B cell (primary cell): ENCODE measurements at places on chromosomes 12 and 14. TPM values are rescaled to one million over a fixed set of nuclear protein-coding genes. Genes with fewer than 3 reads are reported as not detected.

GALNT9 gene
- total RNA-seq = 0.19 and 0.71 TPM in 2 replicates

DNA sequence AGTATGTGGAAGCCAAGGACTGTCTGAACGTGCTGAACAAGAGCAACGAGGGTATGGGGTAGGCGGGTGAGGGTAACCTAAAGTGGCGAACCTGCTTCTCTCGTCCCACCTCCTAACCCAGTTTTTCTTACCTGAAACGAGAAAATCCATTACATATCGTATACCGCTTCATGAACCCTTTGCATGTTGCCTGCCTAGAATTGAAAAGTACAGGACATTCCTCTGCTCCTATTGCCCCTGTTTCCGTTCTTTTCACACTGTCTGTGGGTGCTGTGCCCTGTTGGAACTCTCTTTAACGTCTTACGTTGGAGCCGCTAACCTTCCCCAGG lies 513 bp downstream of the PFDN5 start:
- H3K4me3 ChIP-seq = peak overlapping the region; percentile 78
- peak overlapping the region; percentile 86 for H3K27ac ChIP-seq
- H3K36me3 ChIP-seq = peaks cover 5% of the 10 kb centered on the region
- DNase-seq = no peak

GRCh38 chr14:96403409-96403808 lies 11.5 kb downstream of the AK7 start:
- H3K4me1 ChIP-seq = no peaks in the 10 kb centered on the region
- DNase-seq = no peak

HOXC6 gene
- not detected in 2 replicates for total RNA-seq

DNA sequence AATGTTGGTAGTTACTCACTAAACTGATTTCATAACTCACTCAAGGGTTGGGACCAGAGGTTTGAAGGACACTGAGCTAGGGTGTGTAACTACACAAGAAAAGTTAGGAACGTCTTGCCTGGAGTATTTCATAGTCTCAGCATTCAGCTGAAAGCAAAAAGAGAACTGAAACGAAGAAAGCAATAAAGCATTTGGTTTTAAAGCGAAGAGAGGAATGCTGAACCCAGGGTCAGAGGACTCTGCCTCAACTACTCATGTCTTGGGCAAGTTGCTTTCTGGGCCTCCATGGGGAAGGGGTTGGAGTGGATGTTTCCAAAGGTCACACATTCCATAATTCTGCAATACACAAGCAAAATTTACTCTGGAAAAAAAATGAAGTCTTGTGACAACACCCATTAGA lies 1.4 kb downstream of the GNS start:
- no peaks in the 10 kb centered on the region for H3K36me3 ChIP-seq
- H3K27me3 ChIP-seq = no peaks in the 10 kb centered on the region
- H3K4me3 ChIP-seq = peak overlapping the region; percentile 27
- peaks cover 28% of the 10 kb centered on the region for H3K4me1 ChIP-seq
- peak overlapping the region; percentile 56 for H3K27ac ChIP-seq

- H3K4me3 ChIP-seq = no peak overlapping the region
- no peaks in the 10 kb centered on the region for H3K36me3 ChIP-seq
- DNase-seq = no peak
- H3K27ac ChIP-seq = no peak overlapping the region
Observed at GRCh38 chr14:72888192-72888591, 5.7 kb downstream of the DPF3 start.

NKX2-1 gene
- total RNA-seq = not detected in 2 replicates

FSCB gene
- total RNA-seq = not detected in 2 replicates

DNA sequence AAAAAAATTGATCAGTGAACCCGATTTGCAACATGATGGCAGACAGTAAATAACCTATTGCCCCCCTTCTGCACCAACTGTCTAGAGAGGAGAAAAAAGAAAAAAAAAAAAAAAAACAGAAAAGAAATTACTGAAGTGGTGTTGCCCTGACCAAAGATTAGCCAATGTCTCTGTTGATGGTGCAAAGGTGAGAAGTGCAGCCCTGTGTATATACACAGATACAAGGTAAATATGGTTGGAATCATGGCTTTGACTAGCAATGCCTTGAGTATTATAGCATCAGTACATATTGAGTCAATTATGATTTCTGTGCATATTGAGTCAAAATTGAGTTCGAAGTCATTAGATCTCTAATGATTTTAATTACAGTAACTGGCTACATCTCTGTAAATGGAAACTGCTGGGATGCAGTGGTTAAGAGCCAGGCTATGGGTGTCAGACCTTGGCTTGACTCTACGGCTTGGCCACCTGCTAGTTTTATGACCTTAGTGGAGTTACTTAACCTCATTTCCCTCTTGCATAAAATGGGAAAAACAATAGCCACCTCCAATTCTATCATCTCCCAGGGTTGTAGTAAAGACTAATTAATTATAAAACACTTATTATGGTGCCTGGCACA lies 51.0 kb downstream of the EGLN3 start:
- no peaks in the 10 kb centered on the region for H3K4me1 ChIP-seq
- H3K27me3 ChIP-seq = no peaks in the 10 kb centered on the region
- no peak for DNase-seq
- H3K4me3 ChIP-seq = no peak overlapping the region

- no peaks in the 10 kb centered on the region for H3K36me3 ChIP-seq
- peak overlapping the region; percentile 38 for H3K27ac ChIP-seq
- H3K4me3 ChIP-seq = peak overlapping the region; percentile 50
- peaks cover 24% of the 10 kb centered on the region for H3K4me1 ChIP-seq
Observed at GRCh38 chr14:95320078-95320895, 579 bp upstream of the CLMN start.

GRCh38 chr12:12209043-12209442 lies 57.8 kb downstream of the LRP6 start:
- no peaks in the 10 kb centered on the region for H3K36me3 ChIP-seq
- no peaks in the 10 kb centered on the region for H3K27me3 ChIP-seq
- H3K4me1 ChIP-seq = no peaks in the 10 kb centered on the region
- DNase-seq = no peak
- H3K4me3 ChIP-seq = no peak overlapping the region
- H3K27ac ChIP-seq = no peak overlapping the region

DNA sequence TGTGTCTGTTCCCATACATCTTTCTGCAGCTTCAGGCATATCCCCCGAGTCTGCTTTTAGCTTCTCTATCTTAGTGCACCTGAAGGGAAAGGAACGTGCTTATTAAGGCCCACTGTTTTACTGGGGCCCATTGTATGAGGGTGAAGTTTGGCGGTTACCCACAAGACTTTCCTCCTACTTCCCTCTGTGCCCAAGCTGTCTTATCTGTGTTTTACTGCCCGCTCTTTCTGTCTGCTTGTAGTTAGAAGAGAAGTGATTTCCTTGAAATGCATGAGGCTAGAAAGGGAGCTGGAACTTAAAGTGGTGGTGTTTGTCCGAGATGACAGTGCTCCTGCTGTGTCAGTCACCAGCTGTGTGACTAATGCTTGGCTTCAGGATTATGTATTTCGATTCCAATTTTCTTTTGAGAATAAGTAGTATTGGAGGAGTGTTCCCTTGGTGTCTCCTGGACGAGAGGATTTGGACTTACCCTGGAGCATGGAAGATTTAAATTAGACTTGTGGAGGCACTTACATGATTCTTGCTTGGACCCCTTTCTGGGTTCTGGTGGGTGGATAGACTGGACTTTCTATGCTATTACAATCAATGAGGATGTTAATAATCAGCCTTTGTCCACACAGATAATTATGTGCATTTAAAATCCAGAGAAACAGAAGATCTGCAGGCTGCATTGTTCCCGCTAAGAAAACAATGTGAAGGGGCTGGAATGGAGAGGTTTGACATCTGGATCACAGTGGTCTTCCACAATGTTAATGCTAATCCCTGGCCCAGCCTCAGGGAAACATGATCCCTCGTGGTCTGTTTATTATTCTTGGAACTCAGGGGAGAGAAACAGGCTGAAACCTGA lies 13.9 kb upstream of the KRT86 start:
- H3K4me3 ChIP-seq = no peak overlapping the region
- H3K4me1 ChIP-seq = no peaks in the 10 kb centered on the region
- no peak for DNase-seq
- no peaks in the 10 kb centered on the region for H3K27me3 ChIP-seq

GRCh38 chr14:38137005-38137404 lies 70.7 kb upstream of the SSTR1 start:
- H3K4me1 ChIP-seq = no peaks in the 10 kb centered on the region
- no peak overlapping the region for H3K4me3 ChIP-seq
- no peak for DNase-seq
- no peaks in the 10 kb centered on the region for H3K36me3 ChIP-seq
- no peak overlapping the region for H3K27ac ChIP-seq
- no peaks in the 10 kb centered on the region for H3K27me3 ChIP-seq

DNA sequence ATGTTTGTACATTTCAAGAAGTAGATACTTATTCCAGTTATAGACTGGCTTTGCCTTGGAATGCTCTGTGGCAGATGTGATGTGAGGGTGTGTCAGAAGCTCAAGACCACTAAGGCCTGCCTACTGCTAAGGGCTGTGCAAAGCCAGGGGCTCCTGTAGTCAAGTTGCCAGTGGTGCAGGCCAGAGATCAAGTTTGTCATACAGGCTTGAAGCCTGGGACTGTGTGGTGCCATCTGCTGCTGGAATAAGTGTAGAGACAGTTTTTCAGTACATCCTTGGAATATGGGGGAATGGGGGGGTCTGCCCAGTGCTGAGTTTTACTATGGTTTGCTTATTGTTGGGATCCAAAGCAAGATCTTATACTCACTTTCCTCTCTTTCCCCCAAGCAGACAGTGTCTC lies 649.9 kb upstream of the FOXG1 start:
- no peak for DNase-seq
- H3K4me3 ChIP-seq = no peak overlapping the region
- H3K27me3 ChIP-seq = no peaks in the 10 kb centered on the region
- no peak overlapping the region for H3K27ac ChIP-seq

DNA sequence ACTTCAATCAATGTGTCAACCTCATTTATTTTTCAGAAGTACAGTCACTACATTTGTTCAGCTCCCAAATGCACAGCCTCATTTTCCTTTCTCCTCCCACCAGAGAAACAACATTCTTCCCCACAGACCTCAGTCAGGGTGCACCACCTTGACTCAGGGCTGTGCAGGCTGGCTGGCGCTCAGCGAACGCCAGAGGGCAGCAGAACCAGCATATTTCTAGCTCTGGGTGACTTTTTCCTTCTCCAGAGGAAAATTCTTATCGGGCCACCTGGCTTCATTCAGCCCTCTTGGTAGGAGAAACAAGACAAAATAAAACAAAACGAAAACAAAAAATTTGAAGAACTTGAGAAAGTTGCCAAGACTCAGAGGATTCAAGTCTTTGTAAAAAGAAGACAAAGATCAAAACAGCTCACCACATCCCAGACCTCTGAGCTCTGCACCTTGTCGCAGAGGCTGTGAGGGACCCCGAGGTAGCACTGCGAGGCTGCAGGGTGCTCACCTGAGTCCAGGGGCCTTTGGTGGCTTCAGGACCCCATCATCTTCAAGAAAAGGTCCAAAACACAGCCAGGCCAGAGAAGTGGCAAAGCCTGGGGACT lies 33.7 kb downstream of the PAH start:
- H3K4me3 ChIP-seq = no peak overlapping the region
- H3K27me3 ChIP-seq = no peaks in the 10 kb centered on the region
- no peak overlapping the region for H3K27ac ChIP-seq
- DNase-seq = peak; percentile 53
- H3K4me1 ChIP-seq = no peaks in the 10 kb centered on the region
- H3K36me3 ChIP-seq = no peaks in the 10 kb centered on the region

TPCN1 gene
- 258 and 267 TPM in 2 replicates for total RNA-seq

DNA sequence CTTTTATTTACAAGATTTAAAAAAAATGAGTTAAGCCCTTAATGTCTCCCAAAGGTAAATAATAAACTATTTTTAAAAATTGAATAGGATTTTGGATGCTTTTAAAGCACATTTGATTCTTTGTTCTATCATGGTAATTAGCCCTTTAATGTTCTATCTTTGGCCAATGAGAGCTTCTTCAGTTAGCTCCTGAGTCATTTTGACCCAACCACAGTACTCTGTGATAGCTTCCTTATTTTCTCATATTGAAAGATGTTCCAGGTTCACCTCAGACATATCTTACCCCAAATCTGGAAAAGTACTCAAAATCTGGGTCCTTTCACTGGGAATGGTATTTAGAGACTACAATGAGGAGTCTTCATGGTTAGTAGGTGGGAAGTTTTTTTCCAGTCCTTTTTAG lies 98.0 kb downstream of the MYRFL start:
- no peaks in the 10 kb centered on the region for H3K36me3 ChIP-seq
- no peak for DNase-seq
- no peak overlapping the region for H3K4me3 ChIP-seq
- peaks cover 14% of the 10 kb centered on the region for H3K4me1 ChIP-seq
- H3K27ac ChIP-seq = no peak overlapping the region

DNA sequence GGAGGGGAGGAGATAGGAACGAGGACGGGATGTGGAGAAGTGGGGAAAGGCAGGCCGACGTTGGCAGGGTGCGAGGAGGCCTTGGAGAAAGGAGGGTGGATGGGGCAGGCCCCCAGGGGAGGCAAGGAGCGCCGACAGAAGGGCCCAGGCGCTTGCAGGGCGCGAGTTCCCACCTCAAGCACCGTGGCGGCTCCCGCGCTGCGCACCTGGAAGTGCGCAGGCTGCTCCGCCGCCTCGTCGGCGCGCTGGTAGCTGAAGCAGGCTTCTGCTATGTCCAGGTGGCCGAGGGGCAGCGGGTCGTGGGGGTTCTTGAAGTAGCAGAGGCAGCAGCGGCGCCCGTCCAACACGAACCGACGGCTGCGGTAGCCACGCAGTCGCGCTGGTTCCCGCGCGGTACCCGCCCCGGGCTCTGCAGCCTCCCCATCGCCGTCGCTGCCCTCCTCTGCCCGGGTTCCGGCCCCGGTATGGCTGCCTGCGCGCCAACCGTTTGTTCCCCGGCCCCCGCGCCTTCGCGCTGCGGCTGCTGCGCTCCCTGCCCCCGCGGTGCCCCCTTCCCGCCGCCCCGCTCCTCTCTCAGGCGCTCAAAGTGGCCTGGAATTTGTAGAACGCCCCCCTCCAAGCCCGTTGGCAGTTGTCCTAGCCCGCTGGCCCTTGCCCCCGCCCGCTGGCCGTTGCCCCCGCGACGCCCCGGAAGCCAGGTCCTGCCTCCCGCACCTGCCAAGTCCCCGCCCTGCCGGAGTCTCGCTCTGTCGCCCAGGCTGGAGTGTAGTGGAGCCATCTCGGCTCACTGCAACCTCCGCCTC lies 1.1 kb upstream of the ACTR6 start:
- H3K27ac ChIP-seq = peak overlapping the region; percentile 93
- H3K27me3 ChIP-seq = no peaks in the 10 kb centered on the region
- peaks cover 4% of the 10 kb centered on the region for H3K36me3 ChIP-seq
- DNase-seq = peak; percentile 81
- peaks cover 19% of the 10 kb centered on the region for H3K4me1 ChIP-seq

DNA sequence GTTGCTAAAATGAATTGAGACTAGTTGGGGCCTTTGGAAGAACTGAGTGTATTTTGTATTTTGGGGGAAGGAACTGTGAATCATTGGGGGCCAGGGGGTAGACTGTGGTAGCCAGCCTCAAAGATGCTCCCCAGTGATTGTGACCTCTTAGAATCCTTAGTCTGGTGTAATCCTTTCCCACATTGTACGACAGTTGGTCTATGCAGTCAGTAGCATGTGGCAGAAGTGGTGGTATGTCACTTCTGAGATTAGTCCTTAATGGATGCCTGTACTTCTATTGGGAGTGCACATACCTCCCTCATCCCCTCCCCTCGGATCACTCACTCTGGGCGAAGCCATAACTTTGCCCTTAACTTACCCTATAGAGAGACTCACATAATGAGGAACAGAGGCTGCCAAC lies 48.0 kb downstream of the USP15 start:
- no peaks in the 10 kb centered on the region for H3K27me3 ChIP-seq
- H3K4me3 ChIP-seq = no peak overlapping the region
- H3K36me3 ChIP-seq = peaks cover 57% of the 10 kb centered on the region
- H3K4me1 ChIP-seq = peaks cover 9% of the 10 kb centered on the region
- H3K27ac ChIP-seq = no peak overlapping the region
